Erythroblast (primary cell): ENCODE measurements at places on chromosomes 13 and 19.

DNA sequence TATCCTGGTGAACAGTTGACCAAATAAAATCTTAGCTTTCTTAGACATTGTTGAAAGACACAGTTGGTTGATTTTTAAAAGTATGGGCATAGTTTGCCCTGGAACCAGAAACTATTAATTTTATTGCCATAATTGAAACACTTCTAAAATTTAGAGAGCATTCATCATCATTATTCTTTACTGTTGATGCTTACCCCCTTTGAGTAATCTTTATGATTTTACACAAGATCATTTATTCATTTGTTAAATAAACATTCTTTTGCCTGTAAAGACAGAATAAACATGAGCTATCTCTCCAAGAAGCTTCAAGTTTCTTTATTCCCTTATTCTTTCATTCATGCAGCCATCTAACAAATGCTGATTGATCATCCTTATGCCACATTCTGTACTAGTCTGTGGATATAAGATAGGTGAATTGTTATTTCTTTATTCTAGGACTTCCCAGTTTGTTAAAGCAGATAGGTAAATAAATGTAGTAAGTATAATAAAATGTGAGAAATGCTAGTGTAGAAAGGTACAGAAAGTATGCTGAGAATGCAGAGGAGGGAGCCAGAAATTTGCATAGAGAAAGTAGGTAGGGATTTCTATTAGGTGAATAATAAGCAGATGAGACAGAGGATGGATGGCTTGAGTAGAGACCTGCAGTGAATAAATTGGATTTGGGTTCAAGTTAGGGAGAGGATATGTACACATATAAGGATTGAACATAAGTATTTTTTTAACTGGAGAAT, 8.2 kb downstream of the SERTM1 start:
- DNase-seq = no peak

- no peak for DNase-seq
Measured at GRCh38 chr19:2548966-2549365, 73.0 kb downstream of the GADD45B start.

GRCh38 chr13:61900033-61900432, 484.4 kb upstream of the PCDH20 start:
- DNase-seq = no peak

GRCh38 chr19:16141043-16141442, 2.4 kb upstream of the HSH2D start:
- DNase-seq = peak; percentile 16

- DNase-seq = no peak
Measured at GRCh38 chr19:29563486-29564101, 37.8 kb downstream of the VSTM2B start.

GRCh38 chr13:36057041-36057440, 74.1 kb downstream of the DCLK1 start:
- no peak for DNase-seq
